ENCODE measurements at places on chromosomes 5 and 9.
A peak's percentile ranks its signal among the peaks of the same experiment; 100 is the strongest.

- H3K4me3 ChIP-seq, result no peak overlapping the region
- H3K27me3 ChIP-seq, result no peaks in the 10 kb centered on the region
- no peak for DNase-seq
Observed at GRCh38 chr9:107213080-107213479, 70.0 kb upstream of the RAD23B start.

GRCh38 chr5:10323588-10324488 lies 16.1 kb upstream of the CMBL start:
- DNase-seq, result no peak
- 0 out of 2 replicates have a peak, but pooled peaks cover 3% of the 10 kb centered on the region for H3K4me1 ChIP-seq
- no peak overlapping the region for H3K4me3 ChIP-seq
- no peak overlapping the region for H3K27ac ChIP-seq

GRCh38 chr9:92057226-92057625 lies 58.0 kb downstream of the SPTLC1 start:
- no peaks in the 10 kb centered on the region for H3K27me3 ChIP-seq
- DNase-seq, result no peak
- no peak overlapping the region for H3K4me3 ChIP-seq
- no peak overlapping the region for H3K27ac ChIP-seq
- no peaks in the 10 kb centered on the region for H3K36me3 ChIP-seq

DNA sequence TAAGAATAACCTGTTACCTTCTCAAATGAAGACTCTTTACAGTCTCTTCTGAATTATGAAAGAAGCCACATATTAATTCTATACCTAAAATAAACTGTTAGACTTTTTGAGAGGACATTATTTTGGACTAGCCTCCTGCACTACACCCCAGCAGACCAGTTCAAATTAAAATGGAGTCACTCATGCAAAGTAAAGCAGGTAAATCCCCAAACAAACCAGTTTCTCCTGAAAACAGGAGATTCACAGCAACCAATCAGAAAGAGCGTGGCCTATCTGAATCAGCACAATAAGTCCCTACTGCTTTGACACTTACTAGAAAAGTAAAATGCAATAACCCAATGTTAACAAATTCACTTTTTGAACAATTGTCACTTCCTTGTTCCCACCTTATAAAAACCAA lies 58.8 kb downstream of the PTBP3 start:
- no peaks in the 10 kb centered on the region for H3K36me3 ChIP-seq
- DNase-seq, result no peak
- H3K27me3 ChIP-seq, result no peaks in the 10 kb centered on the region
- peaks cover 21% of the 10 kb centered on the region for H3K4me1 ChIP-seq
- H3K4me3 ChIP-seq, result no peak overlapping the region

GRCh38 chr5:88203981-88204750 lies 64.5 kb downstream of the TMEM161B start:
- H3K4me3 ChIP-seq, result no peak overlapping the region
- no peak for DNase-seq
- H3K27ac ChIP-seq, result no peak overlapping the region
- peaks cover 2% of the 10 kb centered on the region for H3K36me3 ChIP-seq

- no peaks in the 10 kb centered on the region for H3K36me3 ChIP-seq
- no peak overlapping the region for H3K4me3 ChIP-seq
- no peaks in the 10 kb centered on the region for H3K27me3 ChIP-seq
- no peaks in the 10 kb centered on the region for H3K4me1 ChIP-seq
Observed at GRCh38 chr5:14133394-14133793, 9.7 kb upstream of the TRIO start.

- no peaks in the 10 kb centered on the region for H3K27me3 ChIP-seq
- H3K4me3 ChIP-seq, result no peak overlapping the region
- no peak overlapping the region for H3K27ac ChIP-seq
- H3K4me1 ChIP-seq, result no peaks in the 10 kb centered on the region
- DNase-seq, result no peak
Observed at GRCh38 chr5:5271786-5272321, 131.7 kb downstream of the ADAMTS16 start.

GRCh38 chr9:69198521-69199220 lies 24.6 kb downstream of the TJP2 start:
- H3K4me3 ChIP-seq, result no peak overlapping the region
- H3K27me3 ChIP-seq, result no peaks in the 10 kb centered on the region
- H3K27ac ChIP-seq, result no peak overlapping the region
- DNase-seq, result no peak

GRCh38 chr5:139058121-139058520 lies 140.0 kb downstream of the SIL1 start:
- H3K4me3 ChIP-seq, result no peak overlapping the region
- DNase-seq, result no peak
- H3K27ac ChIP-seq, result no peak overlapping the region
- no peaks in the 10 kb centered on the region for H3K4me1 ChIP-seq

- peak; percentile 49 for DNase-seq
- no peak overlapping the region for H3K4me3 ChIP-seq
- no peak overlapping the region for H3K27ac ChIP-seq
- H3K27me3 ChIP-seq, result no peaks in the 10 kb centered on the region
Observed at GRCh38 chr9:77879437-77879943, 152.1 kb downstream of the GNAQ start.

DNA sequence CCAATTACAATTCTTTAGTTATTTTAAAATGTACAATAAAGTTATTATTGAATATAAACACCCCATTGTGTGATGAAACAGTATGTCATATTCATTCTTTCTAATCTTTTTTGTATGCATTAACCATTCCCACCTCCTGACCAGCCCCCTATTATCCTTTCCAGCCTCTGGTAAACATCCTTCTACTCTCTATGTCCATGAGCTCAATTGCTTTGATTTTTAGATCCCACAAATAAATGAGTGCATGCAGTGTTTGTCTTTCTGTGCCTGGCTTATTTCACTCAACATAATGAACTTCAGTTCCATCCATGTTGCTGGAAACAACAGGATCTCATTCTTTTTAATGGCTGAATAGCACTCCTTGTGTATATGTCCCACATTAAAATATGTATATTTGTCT lies 1858.9 kb upstream of the C9orf72 start:
- DNase-seq, result no peak
- H3K27ac ChIP-seq, result no peak overlapping the region
- no peaks in the 10 kb centered on the region for H3K27me3 ChIP-seq

GRCh38 chr5:31730139-31730538 lies 91.2 kb downstream of the PDZD2 start:
- no peaks in the 10 kb centered on the region for H3K27me3 ChIP-seq
- no peak for DNase-seq
- no peak overlapping the region for H3K27ac ChIP-seq
- H3K36me3 ChIP-seq, result no peaks in the 10 kb centered on the region
- H3K4me1 ChIP-seq, result no peaks in the 10 kb centered on the region

- no peaks in the 10 kb centered on the region for H3K36me3 ChIP-seq
- no peaks in the 10 kb centered on the region for H3K27me3 ChIP-seq
- no peak overlapping the region for H3K4me3 ChIP-seq
Observed at GRCh38 chr9:113665064-113665463, 201.5 kb downstream of the RGS3 start.

- H3K36me3 ChIP-seq, result no peaks in the 10 kb centered on the region
- H3K27ac ChIP-seq, result no peak overlapping the region
- no peaks in the 10 kb centered on the region for H3K4me1 ChIP-seq
- no peaks in the 10 kb centered on the region for H3K27me3 ChIP-seq
Observed at GRCh38 chr5:68046445-68046844, 169.1 kb upstream of the PIK3R1 start.

- no peaks in the 10 kb centered on the region for H3K36me3 ChIP-seq
Observed at GRCh38 chr9:93658184-93658925, 82.0 kb downstream of the PHF2 start.
